Stimulated activated CD4-positive, alpha-beta T cell treated with anti-CD3 and anti-CD28 coated beads, Interleukin-4, amount 100 ng/mL, for 24 hours (primary cell): ENCODE measurements at places on chromosomes 3 and 15.

DNA sequence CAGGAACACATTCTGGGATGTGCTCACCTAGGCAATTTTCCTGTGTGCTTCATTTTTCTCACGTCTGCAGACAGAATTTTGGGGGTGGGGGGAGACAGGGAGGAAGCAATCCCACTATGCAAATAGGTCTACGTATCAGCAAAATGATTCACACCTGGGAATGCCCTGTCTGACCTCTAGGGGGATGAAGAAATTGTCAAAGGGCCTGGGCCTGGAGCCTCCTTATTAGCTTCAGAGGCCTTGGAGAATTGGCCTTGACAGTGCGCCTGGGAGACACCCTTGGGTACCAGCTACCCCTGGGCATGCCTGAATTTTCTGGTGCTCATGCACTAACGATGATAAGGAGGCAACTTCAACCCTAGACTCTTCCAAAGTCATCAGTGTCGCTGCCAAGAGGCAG, 207.5 kb downstream of the CADPS start:
- DNase-seq, result no peak

DNA sequence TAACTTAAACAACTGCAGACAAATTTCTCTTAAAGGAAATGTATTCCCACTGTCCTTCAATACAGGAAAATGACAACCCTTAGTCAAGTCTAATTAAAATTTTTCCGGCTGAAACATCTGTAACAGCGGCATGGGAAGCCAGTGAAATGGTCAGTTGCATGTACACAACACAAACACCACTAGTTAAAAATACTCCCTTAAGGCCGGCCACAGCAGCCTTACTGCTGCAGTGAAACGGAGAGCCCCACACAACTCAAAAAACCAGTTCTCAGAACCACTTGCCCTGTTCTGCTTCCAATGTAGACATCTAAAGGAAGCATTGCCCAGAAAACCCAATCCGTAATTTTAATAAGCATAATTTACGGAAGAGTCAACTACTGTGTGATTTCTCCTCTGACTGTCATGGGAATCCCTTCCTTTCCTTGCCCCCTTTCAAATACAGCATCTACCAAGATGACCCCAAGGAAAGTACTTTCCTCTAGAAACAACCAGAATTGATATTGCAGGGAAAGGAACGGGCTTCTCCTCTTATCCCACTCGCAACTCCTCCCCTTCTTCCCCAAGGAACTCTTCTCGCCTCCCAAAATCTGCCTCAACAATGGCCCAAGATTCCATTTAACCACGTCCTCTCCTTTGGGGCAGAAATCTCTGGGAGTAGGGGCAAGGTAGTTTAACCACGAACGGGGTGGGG, 1.6 kb downstream of the FBN1 start:
- DNase-seq, result no peak

- DNase-seq, result no peak
These were observed 107.7 kb upstream of the SPRED1 start for GRCh38 chr15:38144921-38145320.

DNA sequence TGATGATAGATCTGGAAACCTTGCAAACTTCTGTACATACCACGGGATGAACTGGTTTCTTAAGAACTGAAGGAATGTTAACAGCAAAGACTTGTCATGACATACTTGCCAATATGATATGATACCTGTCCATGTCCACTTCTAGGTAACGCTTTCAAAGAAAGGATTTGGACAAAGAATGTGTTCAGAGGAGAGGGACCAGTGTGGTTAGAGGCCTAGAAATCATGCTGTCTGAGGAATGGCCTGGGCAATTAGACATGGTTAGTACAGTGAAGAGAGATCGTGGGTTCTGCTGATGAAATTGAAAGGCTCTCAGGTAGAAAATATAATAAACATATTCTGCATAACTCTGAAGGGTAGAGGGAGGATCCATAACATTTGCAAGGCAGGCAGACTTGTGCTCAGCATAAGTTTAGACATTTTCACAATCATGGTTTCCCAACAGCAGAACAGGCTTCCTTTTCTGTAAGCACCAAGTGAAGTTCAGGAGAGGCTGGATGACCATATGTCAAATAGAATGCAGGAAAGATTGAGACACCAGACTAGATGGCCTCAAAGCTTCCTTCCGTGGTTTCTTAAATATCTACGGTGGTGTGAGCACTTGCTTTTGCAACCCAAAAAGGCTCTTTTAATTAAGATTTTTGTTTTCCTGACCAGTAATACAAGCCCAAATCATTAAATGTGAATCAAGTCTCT, 39.9 kb downstream of the TGFBR2 start:
- no peak for DNase-seq
